ENCODE measurements at places on chromosomes 12 and 14.
A peak's percentile ranks its signal among the peaks of the same experiment; 100 is the strongest.

DNA sequence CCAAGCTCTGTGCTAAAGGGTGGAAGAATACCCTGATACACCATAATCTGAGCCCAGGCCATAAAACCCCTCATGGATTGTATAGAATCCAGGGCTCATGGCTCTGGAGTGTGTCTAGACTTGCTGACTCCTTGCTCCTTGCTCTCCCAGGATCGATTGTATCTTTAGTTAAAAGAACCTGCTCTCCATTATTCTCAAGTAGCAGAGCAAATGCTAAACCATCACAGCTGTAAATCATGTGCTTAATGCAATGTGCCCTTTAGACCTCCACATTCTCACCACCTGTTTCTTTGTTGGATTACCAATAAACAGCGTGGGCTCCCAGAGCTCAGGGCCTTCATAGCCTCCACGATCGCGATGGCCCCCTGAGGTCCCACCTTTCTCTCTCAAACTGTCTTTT is 411.6 kb upstream of the FBXO33 start:
- no peak for DNase-seq

DNA sequence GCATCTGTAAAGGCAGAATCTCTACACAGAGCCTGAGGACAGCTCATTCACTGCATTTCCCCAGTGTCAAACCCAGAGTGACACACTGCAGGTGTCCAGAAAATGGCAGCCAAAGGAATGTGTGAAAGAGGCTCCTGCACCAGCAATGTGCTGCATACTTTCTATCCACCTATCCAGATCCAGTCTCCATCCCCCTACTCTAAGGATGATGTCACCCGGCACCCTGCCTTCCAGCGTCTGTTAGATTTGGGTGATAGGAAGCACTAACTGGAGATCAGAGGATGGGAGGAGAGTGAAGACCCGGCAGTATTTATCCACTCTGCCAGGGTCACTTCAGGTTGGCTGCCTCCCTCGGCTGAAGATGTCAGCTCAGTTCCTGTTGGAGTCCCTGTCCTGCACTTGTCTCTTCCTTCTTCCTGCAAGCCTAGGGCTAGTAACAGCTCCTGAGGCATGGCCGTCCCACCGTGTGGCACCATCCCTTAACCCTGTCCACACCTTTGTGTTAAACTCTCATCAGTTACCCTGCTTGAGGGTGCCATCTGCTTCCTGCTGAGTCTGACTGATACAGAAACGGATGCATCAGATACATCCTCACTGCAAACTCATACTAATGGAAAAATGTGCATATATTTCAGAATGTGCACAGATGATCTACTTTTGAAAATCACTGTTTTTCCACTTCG is 13.0 kb upstream of the GPR68 start:
- DNase-seq: no peak

- DNase-seq: no peak
These were observed 108.2 kb upstream of the SLC38A2 start for GRCh38 chr12:46480724-46481123.

DNA sequence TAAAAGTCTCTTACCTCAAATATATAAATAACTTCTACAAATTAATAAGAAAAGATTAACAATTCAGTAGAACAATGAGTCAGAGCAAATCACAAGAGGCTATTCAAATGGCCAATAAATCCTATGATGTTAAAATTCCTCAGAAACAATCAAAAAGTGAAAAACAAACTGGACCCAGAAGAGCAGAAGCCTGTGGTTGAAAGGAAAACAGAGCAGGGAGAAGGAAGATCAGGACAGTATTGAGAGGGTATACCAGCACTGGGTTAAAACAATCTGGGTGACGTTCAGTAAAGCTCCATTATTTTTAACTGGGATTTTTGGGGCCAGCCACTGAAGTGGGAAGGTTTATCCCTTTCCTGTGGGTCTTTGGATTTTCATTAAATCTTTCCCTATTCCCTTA is 39.7 kb upstream of the PCED1B start:
- DNase-seq: no peak

GRCh38 chr14:83301791-83302190 is 1768.1 kb upstream of the SEL1L start:
- no peak for DNase-seq

DNA sequence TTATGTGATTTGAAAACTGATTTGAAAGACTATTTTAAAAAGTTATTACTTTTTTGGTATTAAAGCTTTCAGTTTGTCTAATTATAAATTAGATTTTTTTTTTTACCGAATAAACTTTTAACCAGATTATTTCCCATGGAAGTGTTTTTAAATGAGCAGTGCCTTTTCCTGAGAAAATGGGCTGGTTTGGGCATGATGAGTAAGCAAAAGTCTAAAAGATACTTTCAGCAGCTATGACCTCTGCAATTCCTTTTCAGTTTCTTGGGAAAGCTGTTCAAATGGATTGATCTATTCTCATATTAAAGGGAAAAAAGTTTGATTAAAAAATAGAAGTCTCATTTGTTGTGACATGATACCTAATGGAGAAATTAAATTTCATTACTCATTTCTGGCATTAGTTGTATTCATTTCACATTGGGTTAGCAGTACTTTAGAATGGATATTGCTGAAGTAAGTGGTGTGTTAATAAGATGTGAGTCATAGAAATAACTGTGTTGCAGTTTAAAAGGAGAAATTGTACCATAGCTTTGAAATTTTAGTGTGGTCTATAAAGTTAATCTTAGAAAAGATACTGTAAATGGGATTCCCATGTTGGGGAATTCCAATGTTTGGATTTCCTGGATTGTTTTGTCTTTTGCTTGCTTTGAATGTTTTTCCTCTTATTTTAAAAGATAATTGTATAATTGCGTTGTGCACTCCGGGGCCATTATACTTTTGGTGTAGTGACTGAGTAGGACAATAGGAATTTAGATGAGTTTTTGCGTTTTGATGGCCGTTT is 21.0 kb downstream of the KTN1 start:
- no peak for DNase-seq

DNA sequence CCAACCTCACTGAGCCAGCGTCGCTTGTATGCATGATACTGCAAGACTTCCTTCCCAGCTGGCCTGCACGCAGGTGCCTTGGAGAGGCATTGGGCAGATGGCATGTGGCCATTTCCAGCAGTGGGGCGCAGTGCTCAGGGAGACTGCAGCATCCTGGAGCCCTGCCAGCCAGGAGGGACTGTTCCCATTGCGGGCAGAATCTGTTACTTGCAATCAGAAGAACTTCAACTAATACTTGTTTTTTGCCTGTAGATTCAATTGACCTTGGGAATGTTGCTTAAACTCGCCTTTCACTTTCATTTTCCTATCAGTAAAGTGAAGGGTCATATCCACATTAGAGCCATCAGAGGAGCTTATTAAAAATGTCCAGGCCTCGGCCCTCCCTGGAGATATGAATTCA is 29.8 kb downstream of the ANKRD9 start:
- peak; percentile 38 for DNase-seq

GRCh38 chr14:96888158-96888557 is 91.0 kb downstream of the VRK1 start:
- no peak for DNase-seq

DNA sequence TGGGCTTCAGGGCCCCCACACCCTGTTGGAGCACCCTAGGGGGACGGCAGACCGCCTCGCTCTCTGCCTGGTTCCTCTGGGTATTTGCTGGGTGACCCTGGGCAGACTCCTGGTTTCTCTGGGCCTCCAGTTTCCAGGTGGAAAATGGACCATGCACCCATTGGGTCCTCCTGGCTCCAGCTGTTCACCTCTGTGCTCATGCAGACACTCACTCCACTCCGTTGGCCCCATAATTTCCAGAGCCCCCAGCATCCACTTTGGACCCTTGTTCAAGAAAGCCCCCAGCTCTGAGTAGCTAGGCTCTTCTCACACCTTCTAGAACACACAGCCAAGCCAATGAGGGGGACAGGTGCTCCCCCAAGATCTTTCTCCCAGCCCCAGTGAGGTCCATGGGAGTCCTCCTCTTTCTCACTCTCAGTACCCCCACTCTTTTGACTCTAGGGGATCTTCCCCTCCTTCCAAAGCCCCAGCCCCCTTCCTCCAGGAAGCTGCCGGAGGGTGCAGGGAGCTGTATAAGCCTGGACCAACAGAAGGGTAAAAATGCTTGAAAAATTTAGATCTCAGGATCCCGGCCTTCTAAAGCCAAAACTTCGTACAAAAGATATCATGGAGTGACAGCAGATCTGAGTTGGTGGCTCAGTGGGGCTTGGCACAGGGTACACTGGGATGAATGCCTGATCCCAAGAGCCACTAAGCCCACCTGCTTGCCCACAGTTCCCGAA is 174.8 kb upstream of the RTL1 start:
- DNase-seq: peak; percentile 53

DNA sequence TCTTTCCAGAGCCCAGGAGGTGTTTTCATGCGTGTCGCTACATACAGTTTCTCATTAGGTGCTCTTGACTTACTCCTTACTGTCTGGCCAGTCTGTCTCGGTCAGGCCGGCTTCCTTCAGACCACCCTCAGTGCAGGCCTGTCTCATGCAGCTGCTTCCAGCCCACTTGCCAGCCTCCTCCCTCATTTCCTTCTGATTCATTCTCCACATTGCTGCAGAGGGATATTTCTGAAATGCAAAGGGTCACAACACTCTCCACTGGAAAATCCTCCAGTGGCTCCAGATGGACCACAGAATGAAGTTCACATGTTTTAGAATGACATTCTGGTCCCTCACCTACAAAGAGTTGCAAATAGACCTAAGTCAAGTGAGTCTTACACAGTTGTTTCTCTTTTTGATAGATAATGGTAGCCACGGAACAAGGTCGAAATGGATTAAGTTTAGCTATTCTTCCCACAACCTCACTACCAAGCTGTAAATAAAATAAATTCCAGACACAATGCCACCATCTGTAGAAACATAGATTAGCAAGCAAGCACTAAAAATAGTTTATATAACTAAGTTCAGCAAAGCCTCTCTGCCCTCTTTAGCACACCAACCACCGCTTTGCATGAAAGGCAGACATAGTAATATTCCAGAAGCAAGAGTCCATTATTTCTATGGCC is 146.9 kb downstream of the ESR2 start:
- no peak for DNase-seq

- DNase-seq: no peak
These were observed 314 bp upstream of the HOTAIR start for GRCh38 chr12:53975064-53975471.

GRCh38 chr12:4286228-4286627 is 12.7 kb downstream of the CCND2 start:
- DNase-seq: no peak

DNA sequence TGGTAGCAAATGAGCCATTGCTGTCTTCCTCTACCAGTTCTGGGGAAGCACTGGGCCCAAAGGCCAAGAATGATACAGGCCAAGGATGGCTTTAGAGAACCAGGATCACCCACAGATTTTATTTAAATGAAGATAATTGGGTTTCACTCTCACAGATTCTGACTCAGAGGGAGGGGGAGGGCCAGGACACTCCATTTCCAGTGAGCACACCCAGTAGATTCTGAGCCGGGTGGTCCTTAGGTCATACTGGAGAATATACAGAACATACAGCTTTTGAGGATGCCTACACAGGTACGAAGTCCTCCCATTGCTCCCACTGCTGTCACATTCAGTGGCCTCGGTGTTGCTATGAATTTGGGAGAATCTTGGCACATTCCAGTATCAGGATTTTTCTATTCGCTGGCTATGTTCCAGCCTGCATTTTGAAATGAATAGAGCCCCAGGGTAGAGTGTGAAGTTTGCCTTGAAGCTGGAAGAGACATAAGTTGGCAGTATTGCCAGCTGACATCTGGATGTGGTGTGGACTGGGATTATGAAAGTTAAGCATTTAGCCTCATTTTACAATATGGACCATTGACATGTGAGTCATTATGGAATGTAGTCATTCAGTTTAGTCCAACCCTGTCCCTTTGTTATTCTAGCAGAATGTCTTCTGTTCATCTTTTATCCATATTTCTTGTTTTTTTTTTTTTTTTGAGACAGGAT is 45.8 kb upstream of the POC1B start:
- DNase-seq: no peak

DNA sequence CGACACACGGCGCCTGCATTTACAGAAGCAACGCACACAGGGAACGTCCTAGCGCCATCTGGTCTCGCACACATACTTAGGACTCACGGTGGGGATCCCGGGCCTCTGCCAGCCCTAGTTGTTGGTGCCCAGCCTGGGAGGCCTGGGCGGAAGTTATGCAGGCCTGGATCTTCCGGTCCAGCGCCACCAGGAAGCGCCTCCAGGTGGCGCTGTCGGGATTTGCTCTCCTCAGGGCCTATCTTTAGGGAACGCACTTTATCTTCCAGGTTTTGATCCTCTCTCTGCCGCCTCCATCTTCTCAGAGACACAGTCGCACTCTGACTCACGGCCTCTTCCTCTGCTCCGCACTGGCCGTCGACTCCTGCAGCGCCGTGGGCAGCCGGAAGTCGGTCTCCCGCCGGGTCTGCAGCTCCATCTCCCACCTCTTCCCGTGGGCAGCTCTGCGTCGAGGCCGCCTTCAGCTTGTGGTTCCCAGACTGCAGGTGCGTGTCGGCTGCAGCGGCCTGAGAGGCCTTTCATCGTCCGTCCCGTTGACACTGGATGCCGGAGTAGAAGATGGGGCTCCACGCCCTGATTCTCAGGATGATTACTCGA is 760.4 kb downstream of the TMEM121 start:
- no peak for DNase-seq

DNA sequence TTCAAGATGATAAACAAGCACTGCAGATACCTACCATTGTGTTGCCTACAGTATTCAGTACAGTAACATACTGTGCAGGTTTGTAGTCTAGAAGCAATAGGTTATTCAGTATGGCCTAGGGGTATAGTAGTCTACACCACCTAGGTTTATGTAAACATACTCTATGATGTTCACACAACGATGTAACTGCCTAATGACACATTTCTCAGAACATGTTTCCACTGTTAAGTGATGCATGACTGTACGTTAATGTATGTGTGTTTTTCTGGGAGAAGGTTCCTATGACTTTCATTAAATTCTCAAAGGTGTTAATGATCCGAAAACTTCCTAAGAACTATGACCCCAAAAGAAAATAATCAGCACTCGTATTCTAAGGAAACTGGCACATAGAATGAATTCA is 20.9 kb upstream of the CALM1 start:
- no peak for DNase-seq

DNA sequence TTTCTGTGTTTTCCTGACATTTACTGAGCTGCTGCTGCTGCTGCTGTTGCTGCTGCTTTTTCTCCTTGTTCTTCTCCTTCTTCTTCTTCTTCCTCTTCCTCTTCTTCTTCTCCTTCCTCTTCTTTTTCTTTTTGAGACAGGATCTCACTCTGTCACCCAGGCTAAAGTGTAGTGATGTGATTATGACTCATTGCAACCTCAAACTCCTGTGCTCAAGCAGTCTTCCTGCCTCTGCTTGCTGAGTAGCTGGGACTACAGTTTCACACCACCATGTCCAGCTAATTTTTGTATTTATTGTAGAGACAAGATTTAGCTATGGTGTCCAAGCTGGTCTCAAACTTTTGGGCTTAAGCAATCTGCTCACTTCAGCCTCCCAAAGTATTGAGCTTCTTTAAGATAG is 95.8 kb downstream of the TMTC3 start:
- no peak for DNase-seq

- DNase-seq: no peak
These were observed 24.6 kb downstream of the RFLNA start for GRCh38 chr12:124319368-124320050.
